Smooth muscle cell of bladder (primary cell): ENCODE measurements at places on chromosomes 7 and 10. TPM values are rescaled to one million over a fixed set of nuclear protein-coding genes. Genes with fewer than 3 reads are reported as not detected.

SPDYE2B gene
- total RNA-seq = not detected in 2 replicates

MMRN2 gene
- total RNA-seq = 1.7 and 1.8 TPM in 2 replicates

GPR141 gene
- total RNA-seq = 0.09 TPM in 1 of 2 replicates, not detected in the other

AKR1C1 gene
- total RNA-seq = 218 and 321 TPM in 2 replicates

GDF10 gene
- total RNA-seq = 0.14 and 1.2 TPM in 2 replicates

ITIH5 gene
- total RNA-seq = 1.1 and 3.0 TPM in 2 replicates

ANXA8L1 gene
- 0.43 TPM in 1 of 2 replicates, not detected in the other for total RNA-seq

DENND2A gene
- total RNA-seq = 15.6 and 37.5 TPM in 2 replicates

GRID1 gene
- total RNA-seq = under 0.01 and 0.09 TPM in 2 replicates

C10orf95 gene
- 0.14 TPM in 1 of 2 replicates, not detected in the other for total RNA-seq

TCF7L2 gene
- total RNA-seq = 4.3 and 4.8 TPM in 2 replicates

CFTR gene
- 0.14 and 0.55 TPM in 2 replicates for total RNA-seq

CTNNA3 gene
- total RNA-seq = 0.09 TPM in 1 of 2 replicates, not detected in the other

SLC26A3 gene
- not detected in 2 replicates for total RNA-seq

FGL2 gene
- 58.2 and 114 TPM in 2 replicates for total RNA-seq

PTPRN2 gene
- 0.71 and 0.74 TPM in 2 replicates for total RNA-seq

PROSER2 gene
- total RNA-seq = 1.0 and 1.1 TPM in 2 replicates

NUB1 gene
- 36.0 and 41.0 TPM in 2 replicates for total RNA-seq
